ENCODE measurements at places on chromosomes 1 and 21.

DNA sequence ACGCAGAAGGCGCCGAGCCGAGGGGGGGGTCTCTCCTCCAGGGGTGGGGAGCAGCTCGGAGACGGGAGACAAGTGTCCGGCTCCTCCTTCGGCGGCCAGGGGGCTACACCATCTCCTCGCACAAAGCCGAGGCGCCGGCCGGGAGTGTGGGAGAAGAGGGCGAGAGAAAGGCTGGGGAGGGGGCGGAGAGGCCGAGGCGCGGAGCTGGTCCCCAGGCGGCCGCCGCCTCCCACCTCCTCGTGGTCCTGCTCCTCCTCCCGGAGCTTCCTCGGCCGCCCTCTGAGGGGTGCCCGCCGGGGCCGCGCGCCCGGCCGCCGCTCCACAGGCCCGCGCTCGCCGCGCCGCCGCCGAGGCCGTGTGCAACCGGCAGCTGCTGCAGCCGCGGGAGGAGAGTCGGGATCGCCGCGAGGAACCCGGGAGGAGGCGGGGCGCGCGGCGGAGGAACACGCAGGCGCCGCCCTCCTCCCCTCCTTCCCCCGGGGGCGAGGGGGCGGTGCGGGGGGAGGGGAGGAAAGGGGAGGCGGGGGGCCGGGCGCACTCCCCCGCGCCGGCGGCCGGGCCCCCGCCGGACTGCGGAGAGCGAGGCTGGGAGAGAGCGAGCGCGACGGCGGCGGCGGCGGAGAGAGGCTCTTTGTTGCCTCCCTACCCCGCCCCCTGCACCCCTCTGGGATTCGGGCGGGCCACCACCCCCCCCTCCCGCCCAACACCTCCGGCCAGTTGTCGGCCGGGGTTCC, at the start of gene ENAH:
Gene ENAH (minus strand): TSS at position 395 of the 734 bp plus-strand sequence. CDS start 433 bp downstream, outside the sequence.
- DNase-seq, result peak; percentile 88

GRCh38 chr1:7510389-7510931, 260.6 kb upstream of the VAMP3 start:
- no peak for DNase-seq

- DNase-seq, result no peak
These were observed 3.7 kb upstream of the SAMD11 start for GRCh38 chr1:920010-920409.

DNA sequence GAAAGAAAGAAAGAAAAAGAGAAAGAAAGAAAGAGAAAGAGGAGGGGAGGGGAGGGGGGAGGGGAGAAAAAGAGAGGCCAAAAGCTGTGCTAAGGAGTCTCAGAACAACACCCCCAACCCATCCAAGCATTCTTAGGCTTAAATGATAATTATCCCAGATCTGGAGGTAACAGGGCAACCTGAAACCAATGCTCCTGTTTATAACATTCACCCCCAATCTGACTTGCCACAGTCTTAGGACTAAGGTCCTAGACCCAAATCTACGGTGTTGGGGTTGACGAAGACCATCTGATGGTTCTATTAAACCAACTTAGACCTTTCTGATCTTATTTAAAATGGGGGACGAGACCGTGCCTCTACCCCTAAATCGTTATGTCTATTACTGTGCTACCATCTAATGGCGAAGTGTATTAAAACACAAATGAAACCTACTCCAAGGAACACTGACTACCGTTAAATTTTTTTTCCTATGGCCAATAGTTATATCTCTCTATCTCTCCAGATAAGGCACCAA, 119.3 kb upstream of the CDC42BPA start:
- DNase-seq, result no peak

- DNase-seq, result no peak
These were observed 283.5 kb downstream of the S1PR1 start for GRCh38 chr1:101520302-101520701.

- DNase-seq, result no peak
These were observed 55.6 kb upstream of the PPP2R5A start for GRCh38 chr1:212229654-212230053.

Measured in C1 segment of cervical spinal cord (tissue), 14 donors.